T-helper 1 cell (primary cell): ENCODE measurements at places on chromosomes 13 and 19.

DNA sequence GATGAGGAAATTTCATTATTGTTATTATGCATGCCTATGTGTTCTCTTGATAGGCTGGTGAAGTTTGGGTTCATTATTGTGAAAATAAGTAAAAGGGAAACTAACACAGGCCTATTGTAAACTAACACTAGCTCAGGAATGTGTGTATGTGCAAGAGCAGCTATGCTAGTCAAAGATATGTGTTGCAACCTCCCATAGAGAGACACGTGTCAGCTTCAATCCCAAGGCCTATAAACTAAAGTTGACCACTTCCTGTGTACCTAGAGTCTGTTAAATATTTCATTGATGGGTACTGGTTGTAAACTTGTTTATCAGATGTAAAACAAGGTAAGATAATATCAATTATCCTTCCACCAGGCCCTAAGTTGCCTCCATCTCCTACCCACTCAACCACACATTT, 44.7 kb upstream of the ZNF30 start:
- DNase-seq = no peak

GRCh38 chr13:113589961-113590339, 5.4 kb downstream of the TFDP1 start:
- no peak for DNase-seq

DNA sequence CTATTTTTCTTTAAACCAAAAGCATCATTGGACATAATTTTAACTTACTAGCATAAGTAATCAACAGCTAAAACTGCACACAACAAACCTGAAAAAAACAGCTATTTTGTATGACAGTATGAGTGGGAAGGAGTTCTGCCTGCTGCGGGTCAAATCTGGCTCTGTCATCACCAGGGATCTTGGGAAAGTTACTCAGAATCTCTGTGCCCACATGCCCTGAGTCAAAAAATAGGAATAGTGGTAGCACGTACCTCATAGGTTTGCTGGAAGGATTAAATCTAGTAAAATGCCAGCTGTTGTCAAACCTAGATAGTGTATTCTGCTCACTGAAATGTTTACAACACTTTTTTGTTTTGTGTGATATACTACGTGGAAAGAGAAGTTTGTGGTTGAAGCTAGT, 1.1 kb downstream of the CLN5 start:
- no peak for DNase-seq

GRCh38 chr19:281156-281853, 9.9 kb downstream of the PLPP2 start:
- DNase-seq = no peak

GRCh38 chr19:11196406-11197287, 698 bp downstream of the KANK2 start:
- no peak for DNase-seq

DNA sequence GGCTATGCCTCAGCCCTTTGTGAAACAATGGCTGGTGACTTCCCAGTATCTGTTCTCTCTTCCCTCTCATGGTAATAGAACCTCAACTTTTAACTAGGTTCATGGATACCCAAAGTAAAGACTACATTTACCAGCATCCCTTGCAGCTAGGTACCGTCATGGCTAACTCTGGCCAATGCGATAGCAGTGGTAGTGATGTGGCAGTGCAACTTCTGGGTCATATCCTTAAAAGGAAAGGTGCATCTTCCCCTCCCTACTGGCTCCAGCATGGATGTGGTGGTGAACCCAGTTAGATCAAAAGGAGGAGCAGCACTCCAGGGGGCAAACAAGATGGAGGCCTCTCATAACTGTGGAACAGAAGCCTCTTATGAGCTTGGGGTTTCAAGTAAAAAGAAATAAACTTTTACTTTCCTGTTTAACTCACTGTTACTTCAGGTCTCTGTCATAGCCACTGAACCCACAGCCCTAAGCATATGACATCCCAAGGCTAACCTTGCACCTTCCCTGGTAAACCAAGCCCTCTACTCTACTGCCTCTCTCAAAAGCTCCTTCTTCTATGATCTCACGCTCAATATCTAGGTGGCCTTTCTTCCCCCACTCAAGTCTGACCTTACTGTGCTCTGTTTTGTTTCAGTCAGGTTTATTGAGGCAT, 104.4 kb downstream of the DOCK9 start:
- no peak for DNase-seq

DNA sequence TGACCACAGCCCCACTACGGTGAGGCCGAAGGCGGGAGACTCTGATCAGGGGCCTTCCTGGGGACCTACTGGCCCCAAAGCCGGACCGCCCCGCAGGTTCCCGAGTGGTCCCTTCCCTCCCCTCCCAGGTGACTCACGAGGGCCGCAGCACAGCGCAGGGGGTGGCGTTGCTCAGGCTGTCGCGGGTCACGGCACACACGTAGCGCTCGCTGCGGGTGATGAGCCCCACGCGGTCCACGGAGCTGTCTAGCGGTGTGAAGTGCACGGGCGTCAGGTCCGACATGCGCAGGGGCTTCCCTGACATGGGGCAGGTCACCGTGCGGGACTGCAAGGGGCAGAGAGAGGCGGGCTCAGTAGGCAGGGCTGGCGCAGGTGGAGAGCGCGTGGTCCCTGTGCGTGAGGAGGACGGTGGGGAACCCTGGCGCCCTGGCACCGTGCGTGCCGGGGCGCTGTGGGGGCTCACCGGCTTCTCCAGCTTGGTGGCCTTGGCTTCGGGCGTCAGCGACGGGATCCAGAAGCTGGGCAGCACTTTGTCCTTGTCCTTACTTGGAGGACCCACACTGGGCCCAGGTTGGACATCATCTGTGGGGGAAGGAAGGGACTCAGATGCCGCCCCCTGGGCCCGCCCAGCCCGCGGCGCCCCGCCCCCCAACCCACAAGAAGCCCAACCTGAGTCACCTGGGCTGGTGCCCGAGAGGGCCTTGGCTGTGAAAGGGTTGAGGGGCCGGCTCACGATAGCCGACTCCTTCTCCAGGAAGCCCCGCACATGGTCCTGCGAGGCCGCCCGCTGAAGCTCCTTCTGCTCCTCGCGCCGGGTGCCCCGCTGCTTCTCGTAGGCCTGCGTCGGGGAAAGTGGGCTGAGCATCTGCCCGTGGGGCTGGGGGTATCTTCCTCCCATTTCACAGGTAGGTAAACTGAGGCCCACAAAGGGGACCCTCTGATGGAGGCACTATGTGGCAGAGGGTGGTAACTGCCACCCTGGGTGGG, 23.7 kb downstream of the NOSIP start:
- DNase-seq = peak; percentile 39

- no peak for DNase-seq
Measured at GRCh38 chr13:75405976-75406703, 75.8 kb downstream of the TBC1D4 start.
